Nucleus accumbens (tissue), 56 donors: ENCODE measurements at places on chromosomes 5 and 9.

- DNase-seq: no peak
These were observed 43.3 kb downstream of the TLR4 start for GRCh38 chr9:117747386-117747970.

- DNase-seq: no peak
These were observed 14.3 kb downstream of the GAPT start for GRCh38 chr5:58505502-58505901.

- no peak for DNase-seq
These were observed 104.4 kb downstream of the C5orf15 start for GRCh38 chr5:133863857-133864585.

DNA sequence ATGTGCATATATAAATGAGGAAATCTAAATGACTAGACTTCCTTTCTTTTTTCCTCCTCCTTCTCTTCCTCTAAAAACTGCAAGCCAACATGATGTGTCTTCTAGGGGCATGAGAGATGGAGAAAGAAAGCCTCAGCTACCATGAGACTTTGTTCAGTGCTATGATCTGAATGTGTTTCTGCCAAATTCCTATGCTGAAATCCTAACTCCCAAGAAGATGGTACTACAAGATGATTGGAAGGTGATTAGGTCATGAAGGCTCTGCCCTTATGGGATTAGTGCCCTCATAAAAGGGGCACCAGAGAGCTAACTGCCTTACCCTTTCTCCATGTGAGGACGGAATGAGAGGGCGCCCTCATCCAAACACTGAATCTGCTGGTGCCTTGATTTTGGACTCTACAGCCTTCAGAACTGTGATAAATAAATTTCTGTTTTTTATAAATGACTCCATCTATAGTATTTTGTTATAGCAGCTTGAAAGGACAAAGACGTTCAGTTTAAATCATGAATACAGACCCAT, 72.2 kb upstream of the IL6ST start:
- no peak for DNase-seq

DNA sequence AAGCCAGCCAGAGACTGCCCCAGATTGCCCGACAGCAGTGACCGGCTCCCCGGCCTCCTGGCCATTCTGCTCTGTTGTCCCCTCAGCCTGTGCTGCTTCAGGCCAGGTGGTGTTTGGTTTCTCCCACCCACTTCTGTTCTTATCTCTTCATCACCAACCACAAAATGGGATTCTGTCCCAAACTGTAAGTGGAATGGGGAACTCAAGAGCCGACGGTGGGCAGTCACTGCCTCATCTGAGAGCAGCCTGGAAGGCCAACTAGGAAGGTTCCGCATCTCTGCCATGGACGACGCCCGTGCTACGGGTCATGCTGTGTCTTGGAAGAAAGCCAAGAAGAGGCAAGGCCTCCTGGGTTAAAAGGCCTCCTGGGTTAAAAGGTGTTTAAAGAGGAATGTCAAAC, 219.0 kb upstream of the PIK3R1 start:
- DNase-seq: no peak

GRCh38 chr5:171874234-171874633, 88.6 kb downstream of the SMIM23 start:
- no peak for DNase-seq

GRCh38 chr5:40507095-40507494, 172.6 kb upstream of the PTGER4 start:
- DNase-seq: no peak

DNA sequence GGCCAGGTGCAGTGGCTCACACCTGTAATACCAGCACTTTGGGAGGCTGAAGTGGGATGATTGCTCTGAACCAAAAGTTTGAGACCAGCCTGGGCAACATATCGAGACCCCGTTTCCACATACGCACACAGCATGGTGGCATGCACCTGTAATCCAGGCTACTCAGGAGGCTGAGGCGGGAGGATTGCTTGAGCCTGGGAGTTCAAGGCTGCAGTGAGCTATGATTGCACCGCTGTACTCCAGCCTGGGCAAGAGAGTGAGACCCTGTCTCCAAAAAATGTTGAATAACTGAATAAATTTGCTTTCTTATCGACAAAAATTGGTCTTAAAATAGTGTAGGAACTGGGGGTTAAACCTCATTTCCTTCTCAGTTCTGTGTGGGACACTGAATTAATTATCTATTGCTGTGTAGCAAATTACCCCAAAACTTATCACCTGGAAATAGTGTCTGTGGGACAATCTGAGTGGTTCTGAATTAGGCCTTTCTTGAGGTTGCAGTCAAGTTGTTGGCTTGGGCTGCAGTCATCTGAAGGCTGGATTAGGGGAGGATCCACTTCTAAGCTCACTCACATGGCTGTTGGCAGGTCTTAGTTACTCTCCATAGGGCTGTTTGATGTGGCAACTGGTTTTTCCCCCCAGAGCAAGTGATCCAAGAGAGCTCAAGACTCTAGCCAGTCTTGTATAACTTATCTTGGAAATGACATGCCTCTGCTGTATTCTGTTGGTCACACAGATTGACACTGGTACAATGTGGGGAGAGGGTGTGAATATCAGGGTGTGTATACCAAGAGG, 2.0 kb downstream of the SNX30 start:
- no peak for DNase-seq

DNA sequence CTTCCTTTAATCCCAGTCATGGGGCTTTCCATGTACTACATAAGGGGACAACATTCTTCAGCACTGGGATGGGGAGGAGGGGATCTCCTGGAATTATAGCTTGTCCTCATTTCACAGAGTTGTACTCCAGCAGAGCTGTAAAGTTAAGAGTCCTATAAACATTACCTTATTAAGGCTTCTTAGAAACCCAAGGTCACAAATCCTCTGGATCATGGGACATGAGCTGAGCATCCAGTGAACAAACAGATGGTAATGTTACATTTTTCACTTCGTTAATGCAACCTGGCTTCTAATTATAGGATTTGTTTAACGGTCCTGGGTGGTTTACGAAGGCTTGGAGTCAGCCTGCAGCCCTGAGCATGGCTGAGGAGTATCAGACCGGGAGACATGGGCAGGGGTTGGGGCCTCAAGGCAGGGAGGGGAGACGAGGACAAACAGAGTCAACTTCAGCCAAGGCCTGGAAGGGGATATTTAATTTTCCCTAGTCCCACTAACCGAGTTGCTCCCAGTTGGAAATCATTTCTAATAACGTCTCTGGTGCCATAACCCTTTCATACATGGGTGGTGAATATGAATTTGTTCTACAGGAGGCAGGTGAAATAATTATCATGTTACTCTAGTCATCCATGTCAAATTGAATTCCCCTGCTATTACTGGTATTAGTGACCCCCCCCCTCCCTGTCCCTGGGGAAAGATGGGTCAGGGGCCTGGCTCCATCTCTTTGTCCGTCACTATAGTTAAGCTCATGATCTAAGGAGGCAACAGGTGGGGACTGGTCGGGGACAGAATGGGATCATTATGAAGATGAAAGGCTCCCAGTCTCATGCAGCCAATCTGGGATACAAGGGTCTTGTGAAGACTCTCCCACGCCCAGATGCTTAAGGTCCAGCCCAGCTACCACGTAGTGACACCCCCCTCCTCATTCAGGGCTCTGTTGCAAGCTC, 10.7 kb upstream of the IL17B start:
- no peak for DNase-seq

- no peak for DNase-seq
These were observed 320.1 kb upstream of the TARS1 start for GRCh38 chr5:33120671-33121070.

GRCh38 chr9:22469928-22470544, 23.4 kb downstream of the DMRTA1 start:
- DNase-seq: no peak

DNA sequence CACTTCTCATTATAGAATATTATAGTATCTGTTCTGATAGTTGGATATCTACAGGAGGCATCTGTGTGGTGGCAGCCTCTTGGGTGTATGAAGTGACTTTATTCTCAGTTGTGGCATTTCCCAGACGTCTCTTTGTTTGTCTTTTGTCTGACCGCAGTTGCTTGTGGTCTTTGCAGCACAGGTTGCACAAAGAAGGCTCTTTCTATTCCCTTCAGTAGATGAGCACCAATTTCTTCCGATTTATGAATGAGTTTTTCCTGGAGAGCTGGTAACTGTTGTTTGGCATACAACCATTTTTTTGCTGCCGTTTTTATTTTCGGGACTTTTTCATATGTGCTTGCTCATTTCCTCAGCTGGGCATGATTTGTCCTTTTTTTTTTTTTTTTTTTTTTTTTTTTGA, 56.4 kb upstream of the MYO10 start:
- DNase-seq: no peak

DNA sequence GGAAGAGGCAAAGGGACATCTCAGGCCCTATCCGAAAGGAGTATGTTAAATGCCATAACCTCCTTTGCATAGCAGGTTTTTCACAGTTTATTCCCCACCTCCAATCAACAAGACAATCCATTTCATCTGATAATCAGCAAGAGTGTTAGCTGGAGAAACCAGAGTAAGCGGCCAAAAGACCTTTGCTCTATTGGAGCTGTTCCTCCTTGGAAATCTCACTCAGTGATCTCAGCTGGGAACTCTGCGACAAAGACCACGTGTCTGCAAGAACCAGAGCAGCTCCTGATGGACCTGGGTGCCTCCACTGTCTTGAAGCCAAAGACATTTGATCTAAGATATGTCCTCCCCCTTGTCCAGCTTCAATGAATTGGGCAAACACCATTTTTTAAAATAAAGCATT, 241.0 kb downstream of the SEC61B start:
- no peak for DNase-seq

DNA sequence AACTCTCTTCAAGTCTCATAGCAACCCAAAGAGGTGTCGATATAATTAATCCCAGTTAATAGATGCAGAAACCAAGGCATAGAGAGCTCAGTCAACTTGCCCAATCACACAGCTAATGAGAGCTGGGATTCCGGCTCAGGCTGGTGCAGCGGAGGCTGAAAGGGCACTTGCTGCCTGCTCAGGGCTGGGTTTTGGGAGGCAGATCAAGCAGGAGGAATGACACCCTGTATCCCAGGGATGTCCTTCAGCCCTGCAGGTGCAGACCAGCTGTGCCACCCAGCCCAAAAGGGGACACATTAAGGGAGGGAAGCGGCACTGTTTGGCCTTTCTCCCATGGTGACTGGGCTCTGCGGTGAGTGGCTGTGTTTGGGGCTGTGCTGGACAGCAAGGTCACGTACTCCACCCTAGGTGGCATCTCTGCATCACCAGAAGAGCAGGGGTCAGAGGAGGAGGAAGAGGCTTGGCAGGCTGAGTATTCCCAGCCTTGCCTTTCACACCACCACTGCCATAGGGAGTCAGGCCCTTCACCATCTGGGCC, 124.1 kb downstream of the MVB12B start:
- DNase-seq: no peak

DNA sequence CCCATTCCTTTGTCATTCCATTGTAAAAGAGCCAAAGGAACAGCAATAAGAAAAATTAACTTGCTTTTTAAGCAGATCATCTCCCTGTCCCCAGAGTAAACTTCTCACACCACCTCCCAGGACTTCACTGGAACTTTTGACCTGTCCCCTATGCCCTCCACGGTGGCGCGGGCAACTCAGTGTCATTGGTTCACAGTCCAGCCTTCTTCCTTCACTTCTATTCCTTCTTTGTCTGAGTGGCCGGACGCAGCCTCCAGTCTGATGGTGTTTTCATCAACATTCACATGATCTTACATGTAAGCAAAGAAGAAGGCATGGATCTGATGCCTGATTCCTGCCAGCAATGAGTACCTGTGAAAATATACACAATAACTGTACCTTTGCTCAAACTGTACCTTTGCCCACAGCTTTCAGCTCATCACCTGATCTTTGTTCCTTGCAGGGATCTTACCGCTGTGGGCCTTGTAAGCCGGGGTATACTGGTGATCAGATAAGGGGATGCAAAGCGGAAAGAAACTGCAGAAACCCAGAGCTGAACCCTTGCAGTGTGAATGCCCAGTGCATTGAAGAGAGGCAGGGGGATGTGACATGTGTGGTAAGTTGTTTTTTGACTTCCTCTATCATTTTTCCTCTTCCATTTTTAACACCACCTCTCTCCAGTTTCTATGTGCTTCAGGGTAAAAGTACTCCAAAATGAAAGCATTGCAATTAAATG, 32.5 kb downstream of the THBS4 start:
- DNase-seq: no peak

DNA sequence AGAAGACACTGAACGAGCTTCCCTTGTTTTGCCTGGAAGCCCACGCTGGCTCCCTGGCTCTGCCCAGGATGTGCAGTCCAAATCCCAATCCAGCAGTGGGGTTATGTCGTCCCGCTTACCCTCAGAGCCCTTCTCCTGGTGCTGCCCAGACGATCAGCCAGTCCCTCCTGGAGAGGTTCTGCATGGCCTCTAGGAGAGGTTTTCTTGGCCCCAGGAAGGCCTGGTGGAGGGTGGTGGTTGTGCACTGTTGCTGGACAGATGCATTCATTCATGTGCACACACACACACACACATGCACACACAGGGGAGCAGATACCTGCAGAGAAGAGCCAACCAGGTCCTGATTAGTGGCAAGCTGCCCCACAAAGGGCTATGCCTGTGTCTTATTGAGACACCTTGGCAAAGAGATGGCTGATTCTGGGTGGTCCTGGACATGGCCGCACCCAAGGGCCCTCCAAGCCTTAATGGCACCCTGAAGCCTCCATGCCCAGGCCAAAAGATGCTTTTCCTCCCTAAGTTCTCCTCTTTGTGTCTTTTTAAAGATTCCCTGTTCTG, 10.5 kb upstream of the OLFM1 start:
- DNase-seq: no peak

DNA sequence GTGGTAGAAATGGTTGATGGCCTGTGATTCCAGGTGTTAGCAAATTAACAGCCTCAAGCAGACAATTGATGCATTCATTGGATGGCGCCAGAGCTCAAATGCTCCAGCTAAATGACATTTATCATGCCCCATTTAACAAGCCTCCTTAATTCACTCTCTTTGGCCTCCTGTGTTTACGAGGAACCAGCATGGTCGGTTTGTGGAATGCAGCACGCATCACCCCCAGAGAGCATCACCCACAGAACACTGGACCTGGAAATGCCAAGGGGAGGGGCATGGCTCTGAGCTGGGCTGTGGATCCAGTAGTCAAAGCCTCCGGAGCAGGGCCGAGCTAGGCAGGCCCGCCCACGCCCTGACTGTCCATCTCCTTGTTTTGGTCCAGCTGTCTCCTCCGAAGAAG, 434.0 kb downstream of the GADD45G start:
- DNase-seq: no peak

DNA sequence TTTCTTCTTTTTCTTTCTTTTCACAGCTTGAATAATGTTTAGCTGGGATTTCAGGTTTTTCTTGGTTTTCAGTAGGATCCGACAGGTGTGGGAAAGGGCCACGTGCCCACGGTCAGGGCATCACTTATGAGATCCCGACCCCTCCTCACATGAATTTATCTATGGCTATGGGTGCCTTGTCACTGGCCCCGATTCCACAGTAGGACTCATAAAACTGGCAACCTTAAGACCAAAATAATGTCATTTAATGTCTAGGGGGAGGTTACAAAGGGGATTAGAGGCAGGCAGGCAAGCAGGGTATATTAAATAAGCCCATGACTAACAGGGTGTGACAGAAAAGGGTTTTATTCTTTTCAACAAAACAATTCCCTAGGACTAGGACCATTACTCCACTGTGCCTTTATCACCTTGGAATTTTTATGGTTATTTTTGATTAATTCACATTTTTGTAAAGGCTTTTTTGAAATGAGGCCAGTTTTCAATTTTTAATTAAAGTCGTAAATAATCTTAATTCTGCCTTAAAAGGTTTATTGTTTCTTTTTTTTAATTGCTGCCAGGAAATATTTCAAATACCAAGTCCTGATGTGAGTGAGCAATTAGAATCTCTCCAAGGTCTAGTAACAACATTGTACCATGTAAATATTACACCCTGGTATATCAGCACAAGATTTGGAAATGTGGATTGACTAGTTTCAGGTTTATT, 370.4 kb downstream of the GLIS3 start:
- DNase-seq: no peak

- DNase-seq: no peak
These were observed 22.2 kb downstream of the ITGA1 start for GRCh38 chr5:52809884-52810283.

GRCh38 chr5:102498271-102499034, at the start of gene SLCO6A1:
Gene SLCO6A1 (minus strand): TSS chr5:102499001. CDS start chr5:102498844, 157 bp downstream.
- DNase-seq: no peak
